Right kidney (tissue), 9 donors: ENCODE measurements at places on chromosomes 1 and 21.

GRCh38 chr1:33824321-33824720 lies 39.6 kb upstream of the HMGB4 start:
- no peak for DNase-seq

DNA sequence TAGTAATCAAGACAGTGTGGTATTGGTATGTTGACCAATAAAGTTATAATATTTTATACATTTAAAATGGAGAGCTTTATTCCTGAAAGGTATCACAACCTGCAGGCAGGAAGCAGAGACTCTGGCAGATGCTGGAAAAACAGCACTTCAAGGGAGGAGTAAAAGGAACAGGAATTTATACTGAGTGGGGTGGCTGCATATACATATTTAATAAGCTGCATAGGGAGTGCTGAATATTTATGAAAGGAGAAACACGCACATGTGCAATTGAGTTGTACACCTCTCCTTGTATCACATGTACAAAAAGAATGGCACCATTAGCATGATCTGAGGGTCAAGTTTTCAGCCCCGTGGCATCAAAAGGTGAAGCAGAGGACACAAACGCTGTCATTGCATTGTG lies 104.9 kb upstream of the PAXBP1 start:
- no peak for DNase-seq

GRCh38 chr1:225849925-225850324 lies 32.3 kb downstream of the TMEM63A start:
- DNase-seq = no peak

- DNase-seq = no peak
Observed at GRCh38 chr1:196007763-196008162, 600.5 kb downstream of the KCNT2 start.

DNA sequence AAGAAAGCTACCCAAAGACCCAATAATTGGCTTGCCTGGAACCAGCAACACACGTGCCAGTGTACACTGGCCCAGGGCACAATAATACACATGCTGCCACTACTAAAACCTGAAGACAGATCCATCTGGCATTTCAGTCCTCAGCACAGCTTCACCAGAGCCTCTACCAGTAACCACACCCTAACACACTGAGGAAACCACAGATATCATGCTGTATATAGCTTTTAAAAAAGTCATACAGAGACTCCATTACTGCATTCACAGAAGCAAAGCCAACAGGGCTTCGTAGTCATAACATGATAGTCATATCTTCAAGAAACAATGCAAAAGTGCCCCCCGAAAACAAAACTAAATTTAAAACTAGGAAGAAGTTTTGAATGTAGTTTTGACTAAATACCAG lies 40.6 kb upstream of the NEGR1 start:
- no peak for DNase-seq
